Suppressor macrophage treated with lipopolysaccharide for 1 hour (primary cell): ENCODE measurements at places on chromosomes 7 and 10.

DNA sequence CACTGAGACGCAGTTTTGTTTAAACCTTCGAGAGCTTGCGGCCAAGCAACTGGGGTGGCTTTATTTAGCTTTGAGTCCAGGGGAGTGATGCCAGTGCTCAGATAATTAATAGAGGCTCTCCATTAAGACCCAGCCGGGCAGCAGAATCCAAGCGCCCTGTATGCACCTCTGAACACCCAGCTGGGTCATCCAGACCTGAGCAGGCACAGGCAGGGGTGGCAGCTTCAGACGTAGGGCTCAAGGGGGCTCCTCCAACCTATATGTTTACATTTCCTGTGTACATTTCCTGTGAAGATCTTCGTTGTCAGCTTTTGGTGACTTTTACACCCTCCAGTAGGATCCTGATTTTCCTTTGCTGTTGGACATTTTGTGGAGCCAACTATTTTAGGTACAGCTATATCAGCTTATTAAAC lies 719.5 kb downstream of the LRMDA start:
- DNase-seq, result no peak

GRCh38 chr7:108263425-108263824 lies 133.3 kb upstream of the LAMB4 start:
- no peak for DNase-seq

GRCh38 chr7:23212395-23212794 lies 30.5 kb downstream of the NUP42 start:
- DNase-seq, result no peak

DNA sequence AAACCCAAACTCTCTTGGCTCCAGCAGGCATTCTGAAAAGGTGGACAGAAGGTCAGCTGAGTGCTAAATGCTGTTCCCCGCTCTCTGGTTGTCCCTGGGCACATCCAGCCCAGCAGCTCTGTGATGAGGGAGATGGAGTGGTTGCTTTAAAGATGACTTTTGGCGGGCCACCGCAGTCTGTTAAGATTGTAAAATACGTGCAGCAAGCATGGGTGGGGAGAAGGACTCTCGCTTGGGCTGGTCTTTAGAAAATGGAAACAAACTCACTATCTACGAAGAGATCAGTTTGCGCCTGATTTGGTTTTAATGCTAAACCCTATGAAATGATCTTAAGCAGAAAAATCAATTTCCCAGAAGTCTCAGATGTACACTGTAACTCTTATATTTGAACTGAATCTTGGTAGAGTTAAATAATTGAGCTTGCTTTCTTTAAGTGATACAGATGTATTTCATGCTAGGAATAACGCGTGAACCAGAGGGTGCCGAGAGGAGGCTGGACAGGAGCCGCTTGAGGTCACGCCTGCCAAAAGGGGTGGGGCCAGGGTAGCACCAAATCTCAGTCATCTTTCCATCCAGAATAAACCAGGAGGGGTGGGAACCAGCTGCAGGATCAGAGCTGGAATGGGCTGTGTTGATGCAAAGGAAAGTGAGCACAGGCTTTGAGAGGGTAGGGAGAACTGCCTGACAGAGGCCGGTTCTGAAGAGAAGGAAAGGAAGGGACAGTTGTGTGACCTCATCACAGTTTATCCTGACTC lies 170.2 kb upstream of the MKI67 start:
- no peak for DNase-seq

- DNase-seq, result no peak
These were observed 33.9 kb downstream of the STOX1 start for GRCh38 chr10:68861253-68861652.

GRCh38 chr7:37081436-37081835 lies 357.1 kb upstream of the AOAH start:
- DNase-seq, result peak; percentile 36

- peak; percentile 7 for DNase-seq
These were observed 256.3 kb downstream of the OTUD1 start for GRCh38 chr10:23694921-23695824.

DNA sequence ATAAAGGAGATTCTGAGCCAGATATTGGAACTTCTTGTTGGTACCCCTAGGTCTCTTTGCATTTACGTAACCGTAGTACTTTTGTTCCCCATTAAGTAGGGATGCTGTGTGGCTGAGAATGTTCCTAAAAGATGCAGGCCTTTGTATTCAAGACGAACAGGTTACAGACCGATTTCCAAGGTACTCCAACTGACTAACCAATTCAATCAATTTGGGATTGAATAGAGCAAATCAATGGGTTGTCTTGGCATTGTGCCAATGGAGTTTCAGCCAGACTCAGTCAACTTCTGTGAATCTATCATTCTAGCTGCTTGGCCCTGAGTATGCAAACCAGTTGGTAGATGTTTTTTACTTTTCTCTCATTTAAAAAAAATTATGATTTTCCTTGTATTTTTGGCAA lies 347.3 kb upstream of the NPVF start:
- no peak for DNase-seq

DNA sequence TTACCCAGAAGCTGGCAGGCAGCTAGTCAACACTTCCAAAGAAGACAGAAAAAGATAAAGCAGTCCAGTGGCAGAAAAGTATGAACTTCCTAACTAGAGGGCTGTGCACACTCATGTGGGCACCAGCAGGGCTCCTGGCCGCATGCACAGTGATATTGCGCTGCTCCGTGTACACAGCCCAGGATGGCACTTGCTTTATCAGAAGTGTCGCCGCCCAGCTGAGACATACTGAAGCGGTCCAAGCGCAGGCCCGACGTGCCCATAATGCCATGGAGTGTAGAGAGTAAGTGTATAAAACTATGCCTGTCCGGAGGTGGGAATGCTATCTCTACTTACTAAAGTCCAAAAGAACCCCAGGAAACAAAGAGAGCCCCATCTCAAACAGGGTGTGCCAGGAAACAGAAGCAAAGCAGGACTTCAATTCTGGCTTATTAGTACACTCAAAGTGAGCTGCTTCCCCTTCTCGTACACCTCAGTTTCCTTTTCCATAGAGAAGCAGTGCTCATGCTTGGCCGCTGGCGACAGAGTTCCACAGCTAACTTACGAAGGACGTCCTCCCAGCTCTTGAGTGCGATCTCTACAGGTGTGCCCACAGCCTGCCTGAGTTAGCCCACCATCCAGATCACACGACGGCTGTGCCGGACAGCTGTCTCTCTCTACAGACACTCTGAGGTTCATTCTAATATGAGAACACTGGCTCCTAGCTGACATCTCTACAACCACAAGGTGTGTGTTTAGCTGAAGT lies 234.3 kb downstream of the COBL start:
- no peak for DNase-seq

DNA sequence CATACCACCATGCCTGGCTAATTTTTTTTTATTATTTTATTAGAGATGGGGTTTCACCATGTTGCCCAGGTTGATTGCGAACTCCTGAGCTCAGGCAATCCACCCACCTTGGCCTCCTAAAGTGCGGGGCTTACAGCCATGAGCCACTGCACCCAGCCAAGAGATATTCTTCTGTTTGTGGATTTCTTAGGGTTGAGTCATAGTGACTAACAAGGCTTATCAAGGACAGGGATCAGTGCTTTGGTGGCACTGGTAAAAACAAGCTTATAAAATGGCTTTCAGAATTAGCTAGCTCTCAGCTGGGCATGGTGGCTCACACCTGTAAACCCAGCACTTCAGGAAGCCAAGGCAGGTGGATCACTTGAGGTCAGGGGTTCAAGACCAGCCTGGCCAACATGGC lies 122.4 kb downstream of the ZNF248 start:
- DNase-seq, result no peak

GRCh38 chr7:132557489-132558044 lies 18.7 kb downstream of the PLXNA4 start:
- DNase-seq, result peak; percentile 46

- DNase-seq, result no peak
These were observed 15.8 kb downstream of the NET1 start for GRCh38 chr10:5428133-5428532.

GRCh38 chr7:2248984-2249694 lies 7.1 kb downstream of the NUDT1 start:
- peak; percentile 87 for DNase-seq

- no peak for DNase-seq
These were observed 319.4 kb downstream of the WDR37 start for GRCh38 chr10:1375346-1376170.

- no peak for DNase-seq
These were observed 57.6 kb downstream of the RNLS start for GRCh38 chr10:88525371-88526069.

DNA sequence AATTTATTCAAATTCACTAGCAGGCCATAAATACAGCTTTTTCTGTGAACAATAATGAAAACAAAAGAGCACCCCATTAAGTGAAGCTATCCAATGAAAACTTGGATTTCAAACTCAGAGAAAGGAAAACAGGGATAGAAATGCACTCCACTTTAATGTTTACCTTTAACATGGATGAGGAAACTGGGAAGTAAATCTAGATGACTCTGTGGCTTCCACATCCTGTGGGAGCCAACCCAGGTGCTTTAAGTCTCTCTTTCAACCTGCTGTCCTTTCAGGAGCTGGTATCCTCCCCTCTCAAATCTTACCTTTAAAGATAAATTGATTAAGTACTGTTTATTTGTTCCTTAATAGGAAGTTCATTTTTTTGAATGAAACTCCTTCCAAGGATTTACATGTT lies 21.5 kb upstream of the SGMS1 start:
- no peak for DNase-seq

GRCh38 chr10:62000726-62001125 lies 99.2 kb downstream of the ARID5B start:
- no peak for DNase-seq

DNA sequence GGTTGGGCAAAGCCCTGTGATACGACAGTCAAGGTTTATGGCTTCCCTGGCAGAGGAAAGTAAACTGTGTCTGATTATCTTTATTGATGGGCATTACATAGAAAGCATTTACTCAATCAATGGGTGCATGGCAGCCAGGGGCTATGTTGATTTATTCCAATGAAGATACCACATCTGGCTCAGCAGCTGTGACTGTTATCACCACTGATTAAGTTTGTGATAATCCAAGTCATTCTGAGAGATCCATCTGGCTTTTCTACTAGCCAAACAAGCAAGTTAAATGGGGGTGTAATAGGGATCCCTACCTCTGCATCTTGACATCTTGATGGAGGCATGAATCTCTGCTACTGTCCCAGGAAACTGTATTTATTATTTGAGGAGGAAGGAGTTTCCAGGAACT lies 86.7 kb downstream of the KLF6 start:
- no peak for DNase-seq

GRCh38 chr10:112465299-112465883 lies 18.4 kb downstream of the VTI1A start:
- no peak for DNase-seq

DNA sequence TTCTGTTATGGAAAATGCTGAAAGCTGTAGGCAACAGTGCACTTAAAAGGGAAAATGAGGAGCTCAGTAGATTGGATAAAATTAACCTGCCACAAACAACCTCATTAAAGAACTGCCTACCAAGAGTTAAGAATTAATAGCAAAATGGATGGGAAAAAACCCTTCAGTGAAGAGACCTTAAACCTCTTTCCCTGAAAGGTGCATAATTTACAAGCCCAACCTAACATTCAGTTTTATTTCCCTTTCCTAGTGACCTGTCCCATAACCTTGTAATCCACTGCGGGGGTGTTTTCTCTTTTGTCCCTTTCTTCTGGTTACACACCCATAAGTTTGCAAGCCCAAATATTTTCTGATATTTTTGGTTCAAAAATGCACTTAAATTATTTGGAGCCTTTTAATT lies 21.9 kb downstream of the SKIDA1 start:
- DNase-seq, result no peak

DNA sequence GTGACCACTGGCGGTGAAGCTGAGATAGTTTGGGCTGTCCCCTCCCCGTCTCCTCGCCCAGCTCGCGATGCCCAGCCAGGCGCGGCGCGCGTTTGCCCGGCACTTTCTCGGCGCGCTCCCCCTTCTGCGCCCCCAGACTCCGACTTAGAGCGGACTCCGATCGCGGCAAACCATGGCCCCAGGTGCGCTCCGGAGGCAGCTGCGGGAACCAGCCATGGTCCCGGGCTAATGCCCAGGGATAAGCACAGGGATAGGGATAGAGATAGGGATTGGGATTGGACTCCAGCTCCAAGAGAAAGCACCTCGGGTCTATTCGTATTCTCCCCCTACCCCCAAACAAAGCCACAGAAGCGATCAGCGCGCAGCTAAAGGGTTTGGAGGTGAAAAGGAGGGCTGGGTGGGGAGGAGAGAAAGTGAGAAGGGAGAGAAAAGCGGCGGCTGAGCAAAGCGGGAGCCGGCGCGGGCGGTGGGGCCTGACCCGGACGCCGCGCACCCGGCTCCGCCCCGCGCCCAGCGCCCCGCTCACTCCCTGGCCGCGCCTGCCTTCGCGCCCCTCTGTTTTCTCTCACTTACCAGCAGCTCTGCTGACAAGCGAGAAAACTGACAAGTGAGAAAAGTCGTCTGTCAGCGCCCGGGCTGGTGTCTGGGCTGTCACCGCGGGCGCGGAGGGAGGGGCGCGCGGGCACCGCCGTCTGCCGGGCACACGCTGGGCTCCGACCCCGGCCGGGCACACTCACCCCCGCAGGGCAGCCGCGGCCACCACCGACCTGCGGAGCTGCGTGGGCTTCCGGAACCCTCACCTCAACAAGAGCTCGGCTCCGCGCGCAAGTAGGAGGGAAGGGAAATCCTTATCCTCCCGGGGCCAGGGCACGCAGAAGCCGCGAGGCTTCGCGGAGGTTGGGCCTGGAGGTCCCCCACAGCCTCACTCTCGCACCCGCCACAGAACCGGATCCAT lies at the start of gene PDE1C:
Gene PDE1C, minus strand, starts transcription at position 2 of the 955 bp plus-strand sequence.
- DNase-seq, result no peak

GRCh38 chr7:31783221-31783620 lies 96.2 kb downstream of the PPP1R17 start:
- no peak for DNase-seq

DNA sequence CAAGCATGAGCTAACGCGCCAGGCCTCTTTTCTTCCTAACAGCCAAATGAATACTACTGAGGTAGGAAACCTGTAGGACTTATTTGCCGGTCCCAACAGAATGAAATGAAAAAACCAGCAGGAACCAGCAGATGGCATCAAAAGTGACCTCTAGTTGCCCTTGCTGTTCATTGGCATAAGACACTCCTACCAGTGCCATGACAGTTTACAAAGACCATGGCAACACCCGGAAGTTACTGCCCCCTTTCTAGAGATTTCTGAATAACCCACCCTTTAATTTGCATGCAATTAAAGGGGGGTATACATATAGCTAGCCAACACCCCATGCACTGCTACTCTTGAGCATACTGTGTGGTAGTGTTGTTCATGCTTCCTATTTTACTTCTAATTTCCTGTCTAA lies 65.2 kb downstream of the ATE1 start:
- no peak for DNase-seq

GRCh38 chr10:99337901-99338300 lies 8.7 kb downstream of the CNNM1 start:
- DNase-seq, result no peak

GRCh38 chr10:117540640-117541404 lies 1.7 kb upstream of the EMX2 start:
- no peak for DNase-seq
